Activated T-helper 1 cell treated with anti-CD3 and anti-CD28 coated beads, Interleukin-2, amount 50 U/mL, for 16 hours (primary cell): ENCODE measurements at places on chromosomes 4 and X.

- DNase-seq: no peak
These were observed 162.0 kb downstream of the FAM47B start for GRCh38 chrX:35104626-35105025.

- no peak for DNase-seq
These were observed 1.6 kb downstream of the PAPSS1 start for GRCh38 chr4:107718351-107718965.

GRCh38 chr4:41715155-41715554 is 33.4 kb downstream of the PHOX2B start:
- DNase-seq: no peak

GRCh38 chr4:180150818-180151217 is 2092.4 kb upstream of the TENM3 start:
- no peak for DNase-seq

GRCh38 chr4:115107411-115107810 is 6.0 kb downstream of the NDST4 start:
- DNase-seq: no peak

GRCh38 chr4:2963966-2964471 is 648 bp downstream of the GRK4 start:
- no peak for DNase-seq

GRCh38 chr4:111556851-111557250 is 588.4 kb upstream of the FAM241A start:
- DNase-seq: no peak

- DNase-seq: no peak
These were observed 192.4 kb upstream of the AR start for GRCh38 chrX:67351411-67351810.

- no peak for DNase-seq
These were observed 332.0 kb downstream of the NKX6-1 start for GRCh38 chr4:84167093-84167492.

- peak; percentile 44 for DNase-seq
These were observed 1.2 kb downstream of the CPEB2 start for GRCh38 chr4:15003401-15003890.

- DNase-seq: no peak
These were observed 100.1 kb downstream of the RAB28 start for GRCh38 chr4:13384055-13384454.

- peak; percentile 9 for DNase-seq
These were observed 64.4 kb downstream of the EIF4E start for GRCh38 chr4:98864560-98864959.

- DNase-seq: no peak
These were observed 74.7 kb downstream of the GALNT7 start for GRCh38 chr4:173243321-173243720.

GRCh38 chr4:88318751-88319350 is 34.5 kb upstream of the PPM1K start:
- no peak for DNase-seq

GRCh38 chr4:11408233-11408967 is 20.3 kb downstream of the HS3ST1 start:
- DNase-seq: no peak

DNA sequence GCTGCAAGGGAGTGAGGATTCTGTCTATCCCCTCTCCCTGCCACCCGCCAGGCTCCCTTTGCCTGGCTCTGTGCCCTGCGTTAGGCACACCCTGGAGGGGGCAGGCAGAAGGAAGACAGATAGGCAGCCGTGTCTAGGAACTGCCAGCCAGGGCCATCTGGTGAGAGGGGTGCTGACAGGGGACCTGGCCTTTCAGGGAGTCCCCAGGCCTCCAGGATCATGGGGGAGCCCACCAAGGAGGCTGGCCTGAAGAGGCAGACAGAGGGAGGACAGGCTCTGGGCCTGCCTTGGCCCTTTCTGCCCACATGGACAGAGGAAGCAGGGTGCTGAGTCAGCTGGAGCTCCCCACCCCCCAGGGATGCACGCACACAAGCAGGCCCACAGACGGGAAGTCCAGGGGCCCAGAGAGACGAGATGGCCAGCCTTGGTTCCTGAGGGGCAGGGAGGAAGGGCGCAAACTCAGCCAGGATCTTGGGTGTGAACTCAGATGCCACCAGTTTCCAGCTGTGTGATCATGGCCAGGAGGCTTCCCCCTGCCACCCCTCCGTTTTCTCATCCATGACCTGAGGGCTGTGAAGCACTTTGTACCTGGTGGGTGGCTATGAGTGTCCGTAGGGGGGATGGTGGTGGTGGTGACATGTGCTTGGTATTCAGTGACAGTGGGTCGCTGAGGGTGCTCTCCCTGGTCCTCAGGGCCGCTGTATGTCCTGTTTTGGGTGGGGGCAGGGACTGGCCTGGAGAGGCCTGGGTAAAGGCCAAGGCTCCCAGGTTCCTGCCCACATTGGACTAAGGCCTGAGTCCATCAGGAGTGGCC is 1.8 kb downstream of the SH3BP2 start:
- DNase-seq: no peak

- DNase-seq: no peak
These were observed 131.2 kb upstream of the STX18 start for GRCh38 chr4:4673070-4673469.

DNA sequence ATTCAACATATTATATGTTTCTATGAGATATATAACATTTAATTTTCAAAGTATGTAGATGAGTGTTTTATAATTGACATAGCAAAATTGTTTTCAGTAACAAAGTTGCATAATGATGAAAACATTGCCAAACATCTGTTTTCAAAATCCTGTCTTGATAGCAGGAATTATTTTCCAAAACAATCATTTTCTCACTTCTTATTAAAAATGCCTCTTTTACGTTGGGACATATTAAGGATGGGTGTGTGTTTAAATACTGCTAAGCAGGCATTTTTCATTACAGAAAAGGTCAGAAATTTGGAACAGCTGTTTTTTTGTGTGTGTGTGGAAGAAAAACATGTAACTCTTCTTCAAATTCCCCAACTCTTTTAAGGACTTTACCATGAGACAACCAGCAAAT is 452.0 kb downstream of the SPRY1 start:
- DNase-seq: no peak

GRCh38 chr4:23686169-23686897 is 203.5 kb downstream of the PPARGC1A start:
- no peak for DNase-seq

DNA sequence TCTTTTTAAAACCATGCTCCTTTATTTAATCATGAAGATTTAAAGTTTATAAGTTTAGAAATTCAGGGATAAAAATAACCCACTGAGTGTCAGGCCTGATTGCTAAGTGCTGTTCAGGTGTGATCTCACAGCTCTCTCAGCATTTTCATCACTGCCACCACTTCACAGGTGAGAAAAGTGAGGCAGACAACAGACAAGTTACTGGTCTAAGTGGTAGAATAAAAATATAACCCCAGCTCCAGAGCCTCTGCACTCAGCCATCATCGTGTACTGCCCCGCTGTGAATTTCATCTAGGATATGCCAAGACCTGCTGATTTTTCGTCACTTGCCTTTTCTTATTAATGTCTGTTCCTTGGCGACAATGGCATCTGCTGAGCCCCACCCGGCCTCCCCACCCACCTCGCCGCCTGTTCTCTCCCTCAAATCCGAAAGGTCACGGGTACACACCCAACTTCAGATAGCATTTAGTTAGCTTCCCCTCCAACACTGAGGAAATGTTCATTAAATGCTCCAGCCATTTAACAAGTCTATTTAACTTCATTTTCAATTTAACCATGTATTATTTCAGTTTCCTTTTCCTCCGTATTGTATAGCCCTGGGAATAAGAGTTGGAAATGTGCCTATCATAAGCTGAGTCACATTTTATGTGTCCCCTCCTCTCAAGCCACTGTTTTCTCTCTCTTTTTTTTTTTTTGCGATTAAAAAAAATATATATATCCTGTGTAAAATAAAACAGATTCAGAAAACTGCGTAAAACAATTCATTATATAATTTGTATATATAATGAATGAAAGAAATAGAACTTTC is 236.5 kb downstream of the CBR4 start:
- no peak for DNase-seq

- no peak for DNase-seq
These were observed 90.0 kb downstream of the SORBS2 start for GRCh38 chr4:185722029-185722316.
